ENCODE measurements at places on chromosomes 7 and 10. TPM values are rescaled to one million over a fixed set of nuclear protein-coding genes. Genes with fewer than 3 reads are reported as not detected.

Gene CPA2
- not detected for total RNA-seq

DNA sequence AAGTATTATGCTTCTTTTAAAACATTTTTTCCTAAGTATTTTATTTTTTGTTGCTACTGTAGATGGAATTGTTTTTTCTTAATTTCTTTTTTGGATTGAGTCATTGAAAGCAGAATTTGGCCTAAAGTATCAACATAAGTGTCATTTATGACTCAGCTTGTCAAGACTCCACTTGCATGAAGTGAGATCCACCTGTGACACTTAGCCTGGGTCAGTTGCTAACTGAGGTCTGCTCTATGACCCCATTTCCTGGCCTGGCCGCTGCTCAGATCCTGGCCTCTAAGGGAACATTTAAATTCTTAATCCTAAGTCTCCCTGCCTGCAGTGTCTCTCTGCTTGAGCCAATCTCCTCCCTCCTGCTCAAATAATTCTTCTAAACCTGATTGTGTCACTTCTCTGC is 35.5 kb downstream of the TMEM270 start:
- DNase-seq, result no peak

GRCh38 chr7:47188653-47189315 is 393.1 kb downstream of the TNS3 start:
- no peak for DNase-seq

DNA sequence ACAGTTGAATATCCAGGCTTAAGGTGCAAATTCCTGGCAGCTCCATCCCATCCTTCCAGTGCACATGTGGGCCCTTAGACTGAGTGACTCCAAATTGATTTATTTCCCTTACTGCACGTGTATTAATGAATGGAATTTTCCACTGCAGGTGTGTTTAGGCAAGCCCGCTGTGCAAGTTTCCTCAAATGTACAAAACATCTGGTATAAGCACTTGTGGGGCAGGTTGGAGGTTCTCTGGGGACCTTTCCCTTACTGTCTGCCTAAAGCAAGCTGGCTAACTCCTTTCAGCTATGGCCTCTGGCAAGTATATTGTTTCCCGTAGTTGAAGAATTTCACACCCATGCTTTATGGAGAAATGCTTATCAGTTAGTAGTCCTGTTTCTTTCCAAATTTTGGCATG is 25.3 kb upstream of the GIMAP6 start:
- no peak for DNase-seq

DNA sequence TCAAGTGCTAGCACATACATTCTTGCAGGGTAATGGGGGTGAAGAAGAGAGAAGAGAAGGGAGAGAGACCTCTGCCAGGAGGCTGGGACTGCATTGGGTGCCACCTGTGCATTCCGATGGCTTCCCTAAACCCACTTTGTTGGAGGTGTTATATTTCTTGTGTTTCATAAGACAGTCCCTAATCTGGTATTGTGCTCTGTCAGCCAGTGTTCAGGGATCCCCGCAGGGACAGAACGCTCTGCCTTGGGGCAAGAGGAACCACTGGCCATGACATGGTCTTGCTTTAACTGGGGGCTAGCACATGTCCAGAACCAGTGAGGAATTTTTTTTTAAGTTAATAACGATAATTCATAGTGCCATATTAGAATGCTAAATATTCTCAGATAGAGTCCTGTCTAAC is 365.2 kb upstream of the GALNT17 start:
- no peak for DNase-seq

Data from omental fat pad (tissue), 4 donors.